ENCODE measurements at places on chromosomes 4 and X.

DNA sequence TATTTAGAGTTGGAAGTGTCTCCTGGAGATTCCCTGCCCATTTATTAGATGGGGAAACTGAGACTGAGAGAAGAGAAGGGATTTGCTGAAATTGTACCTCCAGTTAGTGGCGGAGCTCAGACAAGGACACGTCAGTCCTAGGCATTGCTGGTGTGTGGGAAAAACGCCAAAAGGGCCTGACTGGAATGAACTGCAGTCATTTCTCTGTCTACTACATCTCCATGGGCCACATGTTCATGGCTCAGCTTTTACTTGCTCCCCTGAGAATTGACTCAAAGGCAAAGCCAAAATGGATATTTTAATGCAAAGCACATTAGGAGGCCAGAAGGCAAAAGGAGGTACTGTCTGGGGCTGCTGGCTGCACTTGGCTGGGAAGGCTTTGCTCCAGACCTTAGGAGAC, 3.9 kb downstream of the TFDP3 start:
- DNase-seq, result no peak

DNA sequence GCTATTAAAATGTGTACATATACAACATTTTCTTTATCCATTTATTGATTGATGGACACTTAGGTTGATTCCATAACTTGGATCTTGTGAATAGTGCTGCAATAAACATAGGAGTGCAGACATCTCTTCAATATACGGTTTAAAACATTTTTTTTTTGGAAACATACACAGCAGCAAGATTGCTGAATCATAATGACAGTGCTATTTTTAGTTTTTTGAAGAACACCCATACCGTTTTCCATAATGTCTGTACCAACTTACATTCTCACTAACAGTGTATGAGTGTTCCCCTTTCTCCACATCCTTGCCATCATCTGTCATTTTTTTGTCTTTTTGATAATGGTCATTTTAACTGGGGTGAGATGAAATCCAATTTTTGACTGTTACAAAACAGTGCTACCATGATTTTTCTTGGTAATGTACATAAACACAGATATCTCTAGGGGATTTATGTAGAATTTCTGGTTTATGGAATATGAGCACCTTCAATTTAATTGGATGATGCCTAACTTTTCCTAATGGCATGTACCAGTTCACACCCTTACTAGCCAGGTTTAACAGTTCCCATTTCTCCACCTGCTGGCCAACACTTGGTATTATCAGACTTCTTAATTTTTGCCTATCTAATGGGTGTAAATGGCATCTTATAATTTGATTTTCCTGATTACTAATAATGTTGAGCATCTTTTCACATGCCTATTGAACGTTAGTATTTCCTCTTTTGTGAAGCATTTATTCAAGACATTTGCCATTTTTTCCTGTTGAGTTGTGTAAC, 21.0 kb upstream of the TMSB15B start:
- peak; percentile 9 for DNase-seq

DNA sequence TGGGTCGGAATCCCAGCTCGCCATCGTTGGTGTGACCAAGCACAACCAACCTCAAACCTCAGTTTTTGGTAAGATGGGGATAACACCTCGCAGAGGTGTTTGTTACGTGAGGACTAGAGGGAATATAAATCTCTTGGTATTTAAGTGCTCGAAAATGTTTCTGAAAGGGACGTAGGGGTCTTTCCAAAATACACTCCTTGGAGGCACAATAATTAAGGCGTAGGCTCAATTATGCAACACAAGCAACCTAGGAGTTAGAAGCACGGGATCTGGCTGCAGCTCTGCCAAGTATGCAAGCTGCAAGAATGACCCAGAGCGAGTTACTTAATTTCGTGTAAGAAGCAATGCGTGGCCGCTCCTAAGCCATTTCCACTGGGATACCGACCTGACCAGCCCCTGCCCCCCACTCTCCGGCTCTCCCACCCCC, 552 bp downstream of the ADH5 start:
- DNase-seq, result no peak

DNA sequence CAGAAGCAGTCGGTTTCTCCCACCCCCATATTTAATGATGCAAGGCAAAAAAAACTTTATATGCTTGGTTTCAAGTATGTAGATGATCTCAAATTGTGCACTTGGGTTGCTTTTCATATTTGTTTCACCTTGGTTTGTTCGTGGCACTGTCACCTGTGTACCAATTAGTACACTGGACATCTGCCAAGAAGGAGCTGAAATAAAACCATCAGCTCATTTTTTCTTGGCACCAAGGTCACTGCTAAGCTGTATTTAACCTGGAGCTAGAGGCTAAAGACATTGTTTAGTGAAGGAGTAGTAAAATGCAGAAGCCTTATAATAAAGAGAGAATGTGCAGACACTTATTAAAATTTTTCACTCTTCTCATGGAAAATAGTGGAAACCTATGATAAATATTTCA, 430.8 kb downstream of the ARHGAP24 start:
- peak; percentile 30 for DNase-seq

DNA sequence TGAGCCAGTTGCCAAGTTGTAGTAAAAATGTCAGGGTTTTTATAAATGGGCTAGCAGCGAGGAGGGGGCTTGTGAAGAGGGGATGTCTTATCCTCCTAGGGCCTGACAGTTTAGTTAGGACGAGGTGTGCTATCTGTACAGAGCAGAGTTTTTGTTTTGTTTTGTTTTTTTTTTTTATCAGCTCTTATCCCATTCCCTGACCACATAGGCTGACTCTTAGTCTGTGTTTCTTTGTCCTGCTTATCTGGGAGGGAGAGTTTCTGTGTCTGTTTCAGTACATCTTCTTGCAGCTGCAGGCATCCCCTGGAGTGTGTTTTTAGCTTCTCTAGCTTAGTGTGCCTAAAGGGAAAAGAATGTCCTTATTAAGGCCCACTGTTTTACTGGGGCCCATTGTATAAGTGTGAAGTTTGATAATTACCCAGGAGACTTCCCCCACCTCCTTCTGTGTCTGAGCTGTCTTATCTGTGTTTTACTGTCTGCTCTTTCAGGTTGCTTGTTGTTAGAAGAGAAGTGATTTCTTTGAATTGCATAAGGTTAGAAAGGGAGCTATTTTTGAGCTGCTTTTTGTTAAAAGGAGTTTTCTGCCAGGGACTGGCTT, 32.0 kb downstream of the PAGE2 start:
- no peak for DNase-seq

DNA sequence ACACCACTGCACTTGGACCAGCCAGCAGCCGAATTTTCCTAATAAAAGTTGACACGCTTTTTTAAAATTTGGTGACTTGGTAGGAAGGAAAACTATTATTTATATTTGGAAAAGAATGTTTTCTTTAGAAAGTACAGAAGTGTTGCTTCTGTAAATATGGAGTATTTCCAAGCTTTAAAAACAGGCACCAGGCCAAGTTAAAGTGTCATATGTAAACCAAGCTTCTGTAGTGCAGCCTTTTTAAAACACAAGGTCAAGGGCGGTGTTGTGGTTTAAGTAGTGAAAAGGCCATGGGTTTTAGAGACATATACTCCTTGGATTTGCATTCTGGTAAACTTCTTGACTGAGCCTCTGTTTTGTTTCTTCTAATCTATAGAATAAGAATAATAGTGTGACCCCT, 62.7 kb downstream of the TRIM2 start:
- DNase-seq, result no peak

- DNase-seq, result no peak
Measured at GRCh38 chr4:14894392-14895292, 107.6 kb upstream of the CPEB2 start.
